ENCODE measurements at places on chromosomes 11 and 22.

- DNase-seq = no peak
- no peaks in the 10 kb centered on the region for H3K27me3 ChIP-seq
- H3K4me3 ChIP-seq = no peak overlapping the region
- no peaks in the 10 kb centered on the region for H3K36me3 ChIP-seq
- peak overlapping the region; percentile 30 for H3K27ac ChIP-seq
- peaks cover 85% of the 10 kb centered on the region for H3K4me1 ChIP-seq
Observed at GRCh38 chr11:61697764-61698163, 17.6 kb downstream of the DAGLA start.

- H3K27ac ChIP-seq = no peak overlapping the region
- H3K36me3 ChIP-seq = no peaks in the 10 kb centered on the region
- no peak overlapping the region for H3K4me3 ChIP-seq
- DNase-seq = no peak
- no peaks in the 10 kb centered on the region for H3K27me3 ChIP-seq
Observed at GRCh38 chr22:17237038-17237668, 17.9 kb upstream of the ADA2 start.

- H3K4me3 ChIP-seq = no peak overlapping the region
- no peak for DNase-seq
- H3K4me1 ChIP-seq = peaks cover 6% of the 10 kb centered on the region
- H3K36me3 ChIP-seq = no peaks in the 10 kb centered on the region
- H3K27me3 ChIP-seq = peaks cover 21% of the 10 kb centered on the region
Observed at GRCh38 chr11:20594274-20595061, 4.9 kb upstream of the SLC6A5 start.

DNA sequence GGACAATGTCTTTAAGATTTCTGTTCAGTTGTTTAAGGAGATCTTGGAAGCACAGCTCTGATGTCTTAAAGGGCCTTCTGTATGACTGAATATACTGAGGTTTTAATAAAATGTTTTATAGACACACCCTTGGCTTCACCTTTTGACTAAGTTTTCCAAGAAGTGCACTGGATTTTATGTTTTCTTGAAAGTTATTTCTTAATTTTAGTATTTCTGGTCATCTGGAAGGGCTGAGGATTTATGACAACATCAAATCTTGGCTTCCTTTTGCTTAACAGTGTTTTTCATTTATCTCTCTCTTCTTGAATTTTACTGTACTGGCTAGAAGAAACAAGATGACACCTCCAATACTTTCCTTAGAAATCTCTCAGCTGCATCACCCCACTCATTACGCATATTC is 2423.4 kb downstream of the LRRC4C start:
- H3K27me3 ChIP-seq = no peaks in the 10 kb centered on the region
- no peaks in the 10 kb centered on the region for H3K36me3 ChIP-seq
- H3K4me1 ChIP-seq = no peaks in the 10 kb centered on the region
- H3K4me3 ChIP-seq = no peak overlapping the region
- no peak for DNase-seq

GRCh38 chr11:29282088-29282487 is 734.7 kb downstream of the KCNA4 start:
- no peaks in the 10 kb centered on the region for H3K36me3 ChIP-seq
- H3K4me3 ChIP-seq = no peak overlapping the region
- no peak overlapping the region for H3K27ac ChIP-seq
- no peaks in the 10 kb centered on the region for H3K4me1 ChIP-seq
- no peak for DNase-seq

DNA sequence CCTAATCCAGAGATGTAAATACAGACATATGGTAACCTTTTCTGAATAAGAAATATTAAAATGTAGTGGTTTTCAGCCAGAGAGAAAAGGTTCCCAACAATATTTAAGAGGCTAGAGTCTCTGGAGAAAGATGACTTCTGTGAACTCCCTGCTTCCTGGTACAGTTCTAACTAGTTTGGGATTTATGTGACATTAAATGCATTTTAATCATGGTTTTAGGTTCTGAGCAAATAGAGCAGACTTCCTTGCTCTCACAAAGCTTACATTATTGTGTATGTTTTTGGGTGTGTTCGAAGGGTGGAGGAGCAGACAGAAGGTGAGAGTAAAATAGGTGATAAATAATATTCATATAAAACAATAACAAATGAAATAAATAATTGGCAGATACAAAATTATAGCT is 250.1 kb upstream of the LUZP2 start:
- H3K4me3 ChIP-seq = no peak overlapping the region
- DNase-seq = no peak
- no peaks in the 10 kb centered on the region for H3K4me1 ChIP-seq
- no peaks in the 10 kb centered on the region for H3K27me3 ChIP-seq
